ENCODE measurements at places on chromosomes 6 and 20.

GRCh38 chr6:38760097-38760496, 45.0 kb downstream of the DNAH8 start:
- no peak for DNase-seq

DNA sequence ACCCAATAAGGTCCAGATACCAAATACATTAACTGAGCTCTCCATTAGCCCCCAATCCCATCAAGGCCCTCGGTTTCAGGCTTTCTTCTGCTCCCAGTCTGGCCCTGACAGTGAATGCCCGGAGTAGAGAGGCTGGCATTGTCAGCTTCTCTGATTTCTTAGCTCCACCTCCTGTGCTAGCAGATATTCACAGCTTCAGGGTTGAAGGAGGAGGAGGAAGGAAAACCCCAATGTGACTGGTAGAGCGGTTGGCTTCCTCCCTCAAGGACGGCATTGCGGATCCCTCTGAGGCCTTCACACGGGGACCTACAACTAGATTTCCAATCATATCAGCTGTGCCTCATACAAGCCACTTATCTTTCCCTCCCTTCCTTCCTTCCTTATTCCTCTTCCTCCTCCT, 164.1 kb upstream of the SYNDIG1 start:
- peak; percentile 85 for DNase-seq

- DNase-seq, result no peak
Observed at GRCh38 chr20:22775671-22776139, 191.3 kb upstream of the FOXA2 start.

- no peak for DNase-seq
Observed at GRCh38 chr6:74768738-74769137, 437.1 kb downstream of the COL12A1 start.

DNA sequence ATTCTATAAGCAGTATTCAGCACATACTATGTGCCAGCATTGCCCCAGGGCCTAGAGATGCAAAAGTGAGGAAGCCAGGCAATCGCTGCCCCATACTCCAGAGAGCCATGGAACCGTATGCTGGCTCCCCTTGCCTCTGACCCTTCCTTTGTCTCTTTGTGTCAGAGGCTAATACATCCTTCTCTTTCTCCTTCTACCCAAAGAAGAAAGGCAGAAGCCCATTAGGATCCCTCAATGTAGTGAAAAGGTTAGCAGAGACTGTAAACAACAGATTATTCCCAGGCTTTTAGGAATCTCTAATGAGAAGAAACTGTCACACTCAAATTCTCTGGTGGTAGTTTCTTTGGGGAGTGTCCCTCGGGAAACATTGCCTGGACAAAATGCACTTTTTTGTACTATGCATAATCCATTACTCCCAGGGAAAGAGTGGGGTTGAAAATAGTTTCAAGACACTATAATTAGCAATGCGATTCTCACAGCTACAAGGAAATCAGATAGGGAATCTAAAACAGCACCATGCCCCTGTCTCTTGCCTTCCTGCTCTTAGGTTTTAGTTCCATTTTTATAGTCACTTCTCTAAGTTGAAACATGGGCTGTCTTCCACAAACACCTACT, 325.2 kb upstream of the CNR1 start:
- DNase-seq, result no peak

GRCh38 chr6:25392372-25392771, 113.2 kb downstream of the CARMIL1 start:
- DNase-seq, result no peak

- no peak for DNase-seq
Observed at GRCh38 chr6:34321821-34322220, 70.6 kb downstream of the NUDT3 start.

DNA sequence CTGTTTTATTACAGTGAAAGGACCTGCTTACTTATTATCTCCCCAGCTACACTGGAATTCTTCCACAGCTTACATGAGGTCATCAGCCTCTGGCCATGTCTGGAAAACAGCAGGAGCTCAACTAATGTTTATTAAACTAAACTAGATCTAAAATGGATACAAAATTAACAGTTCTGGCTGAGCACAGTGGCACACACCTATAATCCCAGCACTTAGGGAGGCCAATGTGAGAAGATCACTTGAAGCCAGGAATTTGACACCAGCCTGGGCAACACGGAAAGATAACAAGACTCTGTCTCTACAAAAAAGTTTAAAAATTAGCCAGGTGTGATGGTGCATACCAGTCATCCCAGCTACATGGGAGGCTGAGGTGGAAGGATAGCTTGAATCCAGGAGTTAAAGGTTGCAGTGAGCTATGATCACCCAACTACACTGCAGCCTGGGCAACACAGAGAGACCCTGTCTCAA, 220.8 kb upstream of the MARCKS start:
- no peak for DNase-seq

- DNase-seq, result no peak
Observed at GRCh38 chr20:12130781-12131180, 213.1 kb downstream of the BTBD3 start.

- no peak for DNase-seq
Observed at GRCh38 chr6:128672023-128672422, 151.6 kb upstream of the PTPRK start.

GRCh38 chr6:139308286-139308916, 16.6 kb upstream of the TXLNB start:
- DNase-seq, result no peak

GRCh38 chr6:25167961-25168360, 111.2 kb upstream of the CARMIL1 start:
- no peak for DNase-seq

DNA sequence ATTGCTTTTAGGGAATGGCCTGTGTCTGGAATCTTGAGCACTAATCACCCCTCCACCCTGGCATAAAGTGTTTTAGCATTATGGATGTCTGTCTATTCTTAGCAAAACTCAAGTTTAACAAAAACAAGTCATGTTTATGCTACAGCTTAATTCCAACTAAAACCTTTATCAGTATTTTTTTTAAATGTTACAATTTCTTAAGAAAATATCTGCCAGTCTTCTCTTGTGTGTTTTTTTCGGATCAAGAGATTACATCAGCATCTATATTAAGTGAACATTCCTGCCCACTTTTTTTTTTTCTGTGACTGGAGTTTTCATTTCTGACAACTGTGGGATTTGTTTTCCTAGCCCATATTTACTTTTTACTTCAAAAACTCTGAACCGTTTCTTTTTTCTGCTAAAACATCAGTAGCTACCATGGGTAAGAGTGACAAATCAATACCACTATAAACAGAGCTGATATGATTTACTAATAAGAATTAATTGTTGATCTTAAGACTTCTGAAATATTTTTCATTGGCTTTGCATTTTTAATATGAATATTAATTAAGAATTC, 94.3 kb downstream of the EDN1 start:
- DNase-seq, result no peak

DNA sequence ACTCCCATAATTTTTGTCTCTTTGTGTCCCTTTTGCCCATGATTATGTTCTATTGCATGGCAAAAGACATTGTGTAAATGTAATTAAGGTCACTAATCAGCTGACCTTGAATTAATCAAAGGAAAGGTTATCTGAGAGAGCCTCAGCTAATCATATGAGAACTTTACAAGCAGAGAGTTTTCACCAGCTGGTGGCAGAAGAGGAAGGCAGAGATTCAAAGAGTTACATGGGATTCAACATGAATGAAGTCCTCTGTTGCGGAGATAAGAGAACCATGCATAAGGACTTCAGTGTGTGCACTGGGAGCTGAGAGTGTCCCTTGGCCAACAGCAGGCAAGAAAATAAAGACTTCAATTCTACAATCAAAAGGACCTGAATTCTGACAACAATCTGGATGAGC, 494.1 kb upstream of the ARID1B start:
- DNase-seq, result no peak

- no peak for DNase-seq
Observed at GRCh38 chr6:123888771-123889513, 85.3 kb downstream of the NKAIN2 start.

DNA sequence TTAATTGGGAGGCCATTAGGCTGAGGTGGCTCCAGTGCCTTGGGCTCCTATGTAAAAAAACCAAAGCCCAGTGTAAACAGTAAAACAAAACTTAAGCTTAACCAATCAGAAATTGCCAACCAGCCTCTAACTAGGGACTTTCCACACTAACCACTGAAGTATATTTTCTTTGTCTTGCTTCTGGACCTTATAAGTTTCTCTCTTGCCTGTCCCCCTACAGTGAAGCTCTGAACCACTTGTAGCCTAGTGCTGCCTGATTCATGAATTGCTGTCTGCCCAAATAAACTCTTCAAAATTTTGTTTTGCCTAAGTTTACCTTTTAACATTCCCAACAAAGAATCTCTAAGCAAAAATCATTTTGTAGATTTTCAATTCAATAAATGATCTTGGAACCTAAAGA, 28.2 kb downstream of the POPDC3 start:
- DNase-seq, result no peak

DNA sequence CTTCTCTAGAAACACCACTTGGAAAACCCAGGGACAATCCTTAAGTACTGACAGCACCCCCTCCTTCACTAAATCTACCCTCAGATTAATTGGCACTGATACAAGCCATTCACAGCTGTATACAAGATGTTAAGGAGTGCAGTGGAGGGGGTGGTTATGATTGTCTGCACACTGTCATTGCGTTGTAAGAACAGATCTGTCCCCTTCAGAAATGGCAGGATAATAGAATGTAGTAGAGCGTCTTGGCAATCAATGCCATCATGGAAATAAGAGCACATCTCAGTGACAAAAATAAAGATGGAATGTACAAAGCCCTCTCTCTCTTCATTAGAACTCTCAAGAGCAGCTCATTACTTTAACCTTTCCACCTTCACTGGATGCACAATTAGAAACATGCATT, 324.9 kb upstream of the TBX18 start:
- DNase-seq, result no peak

- no peak for DNase-seq
Observed at GRCh38 chr20:48621376-48622078, 206.3 kb downstream of the PREX1 start.

DNA sequence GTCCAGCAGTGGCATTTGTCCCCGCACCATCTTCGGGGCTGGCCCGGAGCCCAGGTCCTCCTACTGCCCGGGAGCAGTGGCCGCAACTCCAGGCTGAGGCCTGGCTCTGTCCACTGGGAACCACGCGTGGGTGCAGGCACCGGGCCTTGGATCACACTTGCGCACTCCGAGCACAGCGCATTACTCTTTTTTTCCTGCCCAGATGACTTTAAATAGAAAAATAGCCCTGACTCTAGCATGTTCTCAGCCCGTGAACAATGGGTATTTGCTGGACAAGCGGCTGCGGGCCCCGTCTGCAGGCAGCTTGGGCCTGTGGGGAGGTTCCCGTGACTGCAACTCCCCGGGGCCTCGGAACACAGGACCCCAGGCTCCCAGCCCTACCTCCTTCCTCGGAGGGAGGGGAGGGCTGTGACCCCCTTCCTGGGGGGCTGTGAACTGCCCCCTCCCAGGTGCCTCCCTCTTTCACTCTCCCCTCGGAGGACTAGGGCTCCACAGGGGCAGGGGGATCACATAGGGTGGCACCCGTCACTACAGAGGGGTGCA, 162.2 kb downstream of the TBXT start:
- no peak for DNase-seq

GRCh38 chr6:159357211-159357915, 188.2 kb downstream of the FNDC1 start:
- no peak for DNase-seq

- DNase-seq, result no peak
Observed at GRCh38 chr6:51094271-51094670, 275.6 kb downstream of the TFAP2B start.

DNA sequence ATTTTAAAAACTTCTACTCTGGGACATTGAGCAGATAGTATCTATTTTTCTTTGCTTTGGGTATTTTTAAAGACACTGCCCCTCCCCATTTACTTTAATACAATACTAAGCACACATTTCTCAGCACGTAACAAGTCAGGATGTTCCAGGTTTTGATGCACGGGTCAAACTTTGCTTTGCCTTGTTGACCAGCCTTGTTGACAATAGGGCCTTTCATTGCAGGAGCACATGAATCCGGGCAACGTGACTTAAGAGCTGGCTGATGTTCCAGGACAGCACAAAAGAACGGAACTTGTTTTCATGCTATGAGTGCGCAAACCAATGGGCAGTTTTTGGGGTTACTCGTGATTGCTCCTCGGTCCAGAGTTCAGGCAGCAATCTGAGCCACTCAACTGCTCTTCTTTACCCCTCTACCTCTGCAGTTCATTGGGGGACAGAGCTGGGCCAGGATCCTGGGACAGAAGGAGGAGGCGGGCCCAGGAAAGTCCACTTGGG, 78.6 kb upstream of the SLC22A16 start:
- no peak for DNase-seq

DNA sequence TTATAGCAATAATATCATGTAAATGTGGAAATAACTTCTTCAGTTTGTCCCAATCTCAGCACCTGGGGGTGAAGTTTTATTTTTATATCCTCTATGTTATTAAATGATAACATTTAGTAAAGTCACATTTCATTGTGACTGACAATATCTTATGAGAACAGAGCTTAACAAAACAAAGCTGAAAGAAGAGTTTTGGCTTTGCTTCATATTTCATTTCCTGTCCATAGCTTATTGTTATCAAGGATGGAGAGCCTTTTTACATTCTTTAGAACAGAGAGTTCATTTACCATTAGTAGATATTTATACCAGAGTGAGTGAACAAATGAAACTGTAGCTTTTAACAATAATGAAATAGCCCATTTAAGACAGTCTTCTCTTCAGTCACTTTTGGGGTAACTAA, 231.9 kb upstream of the SGK1 start:
- DNase-seq, result no peak

DNA sequence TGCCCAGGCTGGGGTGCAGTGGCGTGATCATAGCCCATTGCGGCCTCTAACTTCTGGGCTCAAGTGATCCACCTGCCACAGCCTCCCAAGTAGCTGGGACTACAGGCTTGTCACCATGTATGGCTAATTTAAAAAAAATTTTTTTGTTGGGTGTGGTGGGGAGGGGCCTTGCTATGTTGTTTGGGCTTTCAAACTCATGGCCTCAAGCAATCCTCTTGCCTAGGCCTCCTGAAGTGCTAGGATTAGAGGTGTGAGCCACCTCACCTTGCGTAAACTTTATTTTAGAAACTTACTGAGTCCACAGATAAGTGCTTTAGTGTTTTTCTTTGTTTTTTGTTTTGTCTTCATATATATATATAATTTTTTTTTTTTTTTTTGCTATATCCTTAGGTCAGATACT, 9.1 kb downstream of the SMAP1 start:
- no peak for DNase-seq

GRCh38 chr6:113842165-113842564, 15.0 kb upstream of the MARCKS start:
- no peak for DNase-seq

DNA sequence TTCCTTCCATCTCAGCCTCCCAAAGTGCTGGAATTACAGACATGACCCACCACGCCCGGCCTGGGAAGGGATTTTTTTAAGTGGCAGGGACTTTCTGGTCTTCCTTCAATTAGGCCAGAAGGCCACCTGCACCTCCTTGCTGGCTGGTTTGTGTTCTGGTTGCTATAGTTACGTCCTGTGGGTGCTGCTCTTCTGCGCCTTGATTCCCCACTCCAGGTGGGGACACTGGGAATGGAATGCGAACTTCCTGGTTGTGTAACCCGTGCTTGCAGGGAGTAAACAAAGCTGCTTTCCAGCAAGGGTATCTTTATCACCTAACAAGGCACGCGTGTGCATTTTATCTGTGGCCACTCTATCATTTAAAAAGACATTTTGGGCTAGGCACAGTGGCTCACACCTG, 117.7 kb downstream of the PLEKHG1 start:
- no peak for DNase-seq

GRCh38 chr6:31768363-31769257, 6.2 kb downstream of the SAPCD1 start:
- no peak for DNase-seq
